ENCODE measurements at places on chromosomes 12 and 14. TPM values are rescaled to one million over a fixed set of nuclear protein-coding genes. Genes with fewer than 3 reads are reported as not detected.

The PRMT5 gene
- total RNA-seq = 91.1 TPM

The ITPR2 gene
- 6.5 TPM for total RNA-seq

The ZC2HC1C gene
- 0.90 TPM for total RNA-seq

The FZD10 gene
- total RNA-seq = 0.77 TPM

The EGLN3 gene
- total RNA-seq = 48.7 TPM
